ENCODE measurements at places on chromosomes 7 and 10.

DNA sequence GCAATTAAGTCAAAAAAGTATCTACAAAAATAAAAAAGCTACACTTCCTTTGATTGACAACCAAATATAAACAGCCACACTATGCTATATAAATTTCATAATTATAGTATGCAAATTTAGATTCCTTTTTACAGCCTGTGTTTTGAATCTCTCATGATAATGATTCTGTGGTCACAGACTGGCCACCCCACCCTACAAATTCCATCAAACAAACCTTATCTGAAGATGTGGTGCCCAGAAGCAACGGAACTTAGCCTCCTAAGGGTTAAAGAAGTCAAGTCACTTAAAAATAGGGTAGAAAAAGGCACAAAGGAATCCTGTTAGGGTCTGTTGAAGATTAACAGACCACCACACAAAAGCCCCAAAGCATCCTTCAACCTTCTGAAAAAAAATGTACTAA is 351.8 kb downstream of the INHBA start:
- DNase-seq, result no peak

- no peak for DNase-seq
Measured at GRCh38 chr10:70192326-70192968, 22.1 kb upstream of the SAR1A start.

GRCh38 chr10:29671228-29671780 is 36.5 kb upstream of the SVIL start:
- DNase-seq, result no peak

DNA sequence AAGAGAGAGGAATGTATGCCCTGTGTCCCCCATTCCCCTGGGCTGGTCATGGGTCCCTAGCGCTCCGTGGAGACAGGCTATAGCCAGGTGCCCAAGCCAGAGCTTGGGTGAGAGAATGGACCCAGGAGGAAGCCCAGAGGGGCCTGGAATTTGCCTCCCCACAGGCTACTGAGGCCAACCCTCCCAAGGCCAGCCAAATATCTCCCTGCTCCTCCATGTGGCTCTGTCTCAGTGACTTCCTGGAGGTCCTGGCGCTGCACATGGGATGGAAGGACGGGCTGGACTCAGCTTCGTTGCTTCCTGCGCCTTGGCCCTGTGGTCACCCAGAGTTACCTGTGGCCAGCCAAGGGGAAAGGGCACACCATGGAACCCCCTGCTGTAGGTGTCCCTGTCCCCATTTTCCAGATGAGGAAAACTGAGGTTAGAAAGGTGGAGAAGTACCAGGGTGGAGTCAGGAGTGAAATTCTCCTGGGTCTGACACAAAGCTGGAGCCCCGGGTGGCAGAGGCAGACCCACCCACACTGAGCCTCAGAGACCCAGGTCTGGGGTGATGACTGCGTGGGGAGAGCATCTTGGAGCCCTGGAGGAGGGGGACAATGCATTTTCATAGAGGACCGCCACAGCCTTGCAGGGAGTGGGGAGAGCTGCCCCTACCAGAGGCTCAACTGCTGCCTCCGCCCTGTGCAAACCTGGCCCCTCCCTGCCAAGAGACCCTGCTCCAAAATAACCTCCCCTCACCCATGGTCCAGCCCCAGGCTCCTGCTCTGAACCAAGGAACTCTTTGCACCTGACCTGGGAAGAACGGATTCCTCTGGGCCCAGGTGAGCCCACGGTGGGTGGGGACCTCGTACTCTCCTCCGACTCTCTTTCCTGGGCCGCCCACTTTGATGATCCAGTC is 42.6 kb downstream of the TMEM270 start:
- no peak for DNase-seq

- DNase-seq, result no peak
Measured at GRCh38 chr7:55246171-55246570, 119.0 kb upstream of the LANCL2 start.

- no peak for DNase-seq
Measured at GRCh38 chr10:103481974-103482531, 3.0 kb upstream of the CALHM3 start.

GRCh38 chr10:35690534-35690933 is 48.4 kb upstream of the FZD8 start:
- no peak for DNase-seq

- no peak for DNase-seq
Measured at GRCh38 chr7:142717453-142717852, 31.8 kb upstream of the PRSS1 start.

- DNase-seq, result no peak
Measured at GRCh38 chr7:96649981-96650380, 59.7 kb downstream of the SEM1 start.

DNA sequence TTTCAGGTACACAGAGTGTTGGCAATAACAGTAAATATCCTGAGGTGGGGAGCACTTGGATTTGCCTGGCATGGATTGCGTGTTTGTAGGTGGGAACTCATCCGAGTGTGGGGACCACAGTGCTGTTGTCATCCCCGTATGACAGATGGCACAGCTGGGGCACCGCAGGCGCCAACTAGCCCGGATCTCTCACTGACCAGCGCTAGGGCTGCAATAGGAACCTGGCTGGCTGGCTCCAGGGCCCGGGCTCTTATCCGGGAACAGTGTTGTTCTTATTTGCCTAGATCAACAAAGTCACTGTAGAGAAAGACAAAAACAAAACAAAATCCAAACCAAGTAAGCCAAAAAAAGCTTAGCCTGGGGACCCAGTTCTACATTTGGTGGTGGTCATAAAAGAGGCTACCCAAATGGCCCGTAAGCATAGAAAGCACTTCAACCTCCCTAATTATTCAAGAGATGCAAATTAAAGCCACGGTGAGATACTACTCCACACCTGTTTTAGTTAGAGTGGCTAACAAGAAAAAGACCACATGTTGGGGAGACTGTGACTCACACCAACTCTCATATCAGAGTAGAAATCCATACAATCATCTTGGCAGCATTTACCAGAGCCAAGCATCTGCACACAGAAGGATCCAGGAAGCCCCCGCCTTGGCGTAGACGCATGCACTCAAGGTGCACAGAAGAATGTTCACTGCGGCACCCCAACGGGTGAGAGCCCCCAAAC is 27.2 kb upstream of the PFKFB3 start:
- DNase-seq, result no peak

GRCh38 chr7:79381921-79382320 is 71.5 kb downstream of the MAGI2 start:
- DNase-seq, result no peak

DNA sequence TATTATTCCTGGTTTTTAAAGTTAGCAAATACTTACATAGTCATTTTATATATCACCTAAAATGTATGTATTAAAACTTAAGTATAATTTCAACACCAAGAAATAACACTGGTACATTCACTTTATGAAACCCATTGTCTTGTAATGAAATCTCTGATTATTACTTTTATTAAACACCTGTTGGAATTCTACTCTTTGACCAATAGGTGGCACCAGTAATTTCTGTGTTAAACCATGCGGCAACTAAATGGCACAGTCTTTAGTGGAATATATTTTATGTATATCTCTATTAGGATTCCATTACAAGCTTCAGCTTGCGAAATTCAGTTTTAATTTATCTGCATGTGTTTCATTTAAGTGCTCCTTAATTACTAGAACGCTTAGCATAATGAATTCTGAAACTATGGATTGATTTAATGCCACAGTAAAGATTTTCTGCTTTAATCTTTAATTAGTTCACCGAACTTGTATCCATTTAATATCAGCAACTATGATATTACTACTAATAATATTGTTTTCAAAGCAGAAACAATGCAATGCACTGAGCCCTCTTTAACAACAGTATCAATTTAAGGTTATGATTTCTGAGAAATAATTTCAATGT is 181.3 kb downstream of the MAGI2 start:
- DNase-seq, result no peak

- no peak for DNase-seq
Measured at GRCh38 chr10:122544493-122544892, 16.1 kb upstream of the DMBT1 start.

DNA sequence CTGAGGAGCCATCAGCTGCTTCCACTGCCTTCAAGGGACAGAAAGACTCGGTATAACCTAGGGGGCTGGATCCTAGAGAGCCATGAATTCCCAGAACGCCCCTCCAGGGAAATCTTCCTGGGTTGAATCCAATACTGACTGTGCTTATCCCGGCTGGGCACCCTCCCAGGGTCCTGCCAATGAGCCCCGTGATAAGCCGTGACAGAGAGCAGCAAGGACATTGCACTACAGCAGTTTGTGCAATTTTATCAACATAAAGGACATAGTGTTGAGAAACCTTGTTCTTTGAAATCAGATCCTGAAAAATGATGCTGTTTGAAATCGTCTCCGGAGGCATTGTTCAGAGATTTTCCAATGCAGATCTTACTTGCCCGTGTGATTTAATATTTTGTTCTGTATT is 18.8 kb downstream of the AKR1B1 start:
- no peak for DNase-seq

GRCh38 chr10:101629837-101630632 is 41.9 kb downstream of the DPCD start:
- DNase-seq, result no peak

GRCh38 chr7:39978230-39978934 is 28.3 kb downstream of the CDK13 start:
- DNase-seq, result no peak

DNA sequence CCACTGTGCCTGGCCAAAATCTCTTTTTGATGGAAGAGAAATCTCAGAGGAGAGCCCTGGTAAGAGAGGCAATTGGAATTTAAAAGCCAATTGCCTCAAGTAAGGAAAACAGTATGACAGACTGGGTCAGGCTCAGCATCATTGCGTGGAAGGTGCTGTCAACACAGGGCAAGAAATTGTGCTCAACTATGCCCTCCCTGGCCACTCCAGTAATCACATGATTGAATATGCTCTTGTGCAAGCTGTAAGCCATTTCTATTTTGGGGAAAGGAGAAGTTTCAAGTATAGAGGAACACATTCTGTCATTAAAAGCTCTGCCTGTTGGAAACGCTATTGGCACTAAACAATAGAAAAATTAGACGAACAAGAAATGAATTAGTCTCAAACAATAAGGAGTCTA is 1127.7 kb downstream of the REEP3 start:
- no peak for DNase-seq

DNA sequence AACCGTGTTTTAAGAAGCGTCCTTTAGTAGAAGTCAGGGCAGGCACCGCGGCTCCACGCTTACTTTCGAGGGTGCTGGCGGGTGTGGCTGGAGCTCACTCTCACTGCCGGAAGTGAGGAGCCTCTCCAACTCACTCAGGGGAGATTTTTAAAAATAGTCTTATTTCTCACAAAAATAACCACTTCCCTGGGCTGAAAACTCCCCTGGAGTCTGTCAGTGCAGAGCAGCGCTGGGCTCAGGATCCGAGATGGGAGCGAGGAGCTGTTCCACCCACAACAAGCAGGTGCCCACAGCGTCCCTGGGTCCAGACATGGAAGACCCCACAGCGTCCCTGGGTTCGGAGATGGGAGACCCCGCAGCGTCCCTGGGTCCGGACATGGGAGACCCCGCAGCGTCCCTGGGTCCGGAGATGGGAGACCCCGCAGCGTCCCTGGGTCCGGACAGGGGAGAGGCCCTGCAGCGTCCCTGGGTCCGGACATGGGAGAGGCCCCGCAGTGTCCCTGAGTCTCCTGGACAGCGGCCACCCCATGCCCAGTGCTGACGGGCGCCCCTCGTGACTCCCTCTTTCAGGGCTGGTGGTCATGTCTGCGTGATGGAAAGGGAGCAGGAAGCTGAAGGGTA is 51.2 kb downstream of the VIPR2 start:
- DNase-seq, result no peak

DNA sequence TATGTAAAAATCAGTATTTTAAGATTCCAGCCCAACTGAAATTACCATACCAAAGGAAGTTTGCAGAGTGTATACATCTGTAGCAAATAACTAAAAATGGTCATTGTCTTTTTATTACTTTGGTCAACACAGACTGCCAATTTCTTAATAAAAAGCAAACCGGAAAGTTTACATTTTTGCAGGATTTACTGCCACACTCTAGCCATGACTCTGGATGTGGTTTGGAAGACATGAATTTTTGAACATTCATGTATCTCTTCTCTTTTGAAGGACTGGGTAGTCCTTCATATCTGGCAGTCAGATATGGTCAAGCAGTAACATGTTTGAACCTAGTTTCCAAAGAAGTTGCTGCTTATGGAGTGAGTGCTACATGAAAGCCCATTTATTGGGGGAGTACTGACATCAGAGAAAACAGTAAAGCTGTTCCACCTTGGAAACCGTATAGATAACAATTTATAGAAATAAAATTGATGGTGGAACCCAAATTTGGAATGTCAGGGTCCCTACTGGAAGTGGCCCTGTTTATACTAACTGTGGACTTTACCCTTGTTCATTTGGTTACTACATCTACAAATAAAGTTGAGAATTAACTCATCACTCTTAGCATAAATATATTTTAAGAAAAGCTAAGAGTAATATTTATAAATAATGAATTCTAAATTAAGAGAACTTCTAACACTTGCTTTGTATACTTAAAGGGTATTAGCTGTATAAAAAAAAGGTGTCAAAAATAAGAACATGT is 84.6 kb downstream of the ZMYND11 start:
- no peak for DNase-seq

- DNase-seq, result no peak
Measured at GRCh38 chr10:69911613-69912528, 110.2 kb downstream of the COL13A1 start.

DNA sequence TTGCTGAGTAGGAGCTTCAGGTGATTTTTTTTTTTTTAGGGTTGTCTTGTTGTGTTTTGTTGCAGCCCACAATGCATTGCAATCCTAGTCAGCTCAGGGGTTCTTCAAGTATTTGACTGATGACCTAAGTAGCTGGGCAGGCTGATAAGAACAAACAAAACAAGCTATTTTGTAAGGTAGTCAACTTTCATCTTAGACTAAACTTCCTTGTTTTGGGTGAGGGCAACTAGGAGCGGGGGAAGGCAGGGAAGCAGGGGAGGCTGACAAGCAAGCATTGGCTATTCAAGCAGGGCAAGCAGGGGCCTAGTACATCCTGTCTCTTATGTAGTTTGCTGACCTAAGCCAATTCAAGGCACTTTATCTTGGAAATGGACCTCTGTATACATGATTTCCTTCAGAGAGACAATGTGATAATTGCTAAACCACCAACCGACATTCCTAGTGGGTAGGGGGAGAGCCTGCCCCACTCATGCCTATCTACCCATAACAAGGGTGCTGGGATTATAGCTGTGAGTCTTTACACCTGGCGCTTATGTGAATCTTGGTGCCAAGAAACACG is 163.3 kb upstream of the PRKCQ start:
- DNase-seq, result no peak

- DNase-seq, result no peak
Measured at GRCh38 chr10:80700760-80701444, 163.2 kb downstream of the SH2D4B start.

DNA sequence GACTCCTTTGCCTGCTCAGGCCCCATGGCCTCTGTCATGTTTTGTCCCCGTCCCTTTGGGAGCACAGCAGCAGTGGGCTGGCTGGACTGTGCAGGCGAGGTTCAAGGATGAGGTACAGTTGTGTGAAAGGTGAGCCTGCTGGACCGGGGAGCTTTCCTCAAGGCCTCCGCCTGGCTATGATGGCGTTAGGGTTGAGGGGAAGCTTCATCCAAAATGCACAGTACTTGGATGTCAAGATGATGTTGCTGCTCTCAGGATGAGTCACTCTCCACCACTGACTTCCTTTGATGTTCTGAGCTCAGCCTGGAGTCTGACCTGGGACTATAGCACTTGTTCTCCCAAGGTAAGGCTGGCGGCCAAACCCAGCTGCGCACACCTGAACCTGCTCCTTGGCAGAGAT is 152.7 kb upstream of the SHH start:
- no peak for DNase-seq

- DNase-seq, result no peak
Measured at GRCh38 chr10:128173386-128173785, 47.2 kb upstream of the MKI67 start.
